ENCODE measurements at places on chromosomes 6 and 20.
A peak's percentile ranks its signal among the peaks of the same experiment; 100 is the strongest.

GRCh38 chr6:126919947-126920346, 198.5 kb upstream of the RSPO3 start:
- no peak for DNase-seq

GRCh38 chr20:59988141-59988540, 29.9 kb downstream of the CDH26 start:
- DNase-seq = no peak

- no peak for DNase-seq
Observed at GRCh38 chr6:78614961-78615360, 252.4 kb upstream of the IRAK1BP1 start.

- DNase-seq = no peak
Observed at GRCh38 chr6:15032015-15032414, 213.9 kb upstream of the JARID2 start.

GRCh38 chr20:61499859-61500554, 247.9 kb downstream of the CDH4 start:
- no peak for DNase-seq

DNA sequence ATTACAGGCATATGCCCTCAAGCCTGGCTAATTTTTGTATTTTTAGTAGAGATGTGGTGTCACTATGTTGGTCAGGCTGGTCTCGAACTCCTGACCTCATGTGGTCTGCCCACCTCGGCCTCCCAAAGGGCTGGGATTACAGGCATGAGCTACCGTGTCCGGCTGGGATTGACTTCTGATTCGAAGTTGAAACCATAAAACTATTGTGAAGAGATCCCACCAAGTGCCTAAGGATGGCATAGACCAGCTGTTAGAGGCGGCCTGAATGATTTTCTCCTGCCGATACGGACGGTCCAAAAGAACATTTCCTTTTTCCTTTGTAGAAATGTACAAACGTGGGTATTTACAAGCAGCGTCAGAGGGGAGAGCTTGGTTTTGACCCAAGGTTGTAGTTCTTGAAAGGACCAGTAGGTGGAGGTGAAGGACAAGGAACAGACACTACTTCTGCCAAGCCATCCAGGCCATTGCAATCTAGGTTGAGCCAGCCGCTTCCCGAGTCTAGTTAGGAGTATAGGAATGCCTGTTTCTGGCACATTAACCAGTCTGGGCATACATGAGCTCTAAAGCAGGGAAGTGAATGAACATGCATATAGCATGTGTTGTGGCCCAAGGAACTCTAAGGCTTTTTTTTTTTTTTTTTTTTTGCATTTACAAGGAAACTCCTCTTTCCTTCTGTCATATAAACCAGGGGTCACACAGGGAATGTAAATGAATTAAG, 29.0 kb downstream of the MOCS3 start:
- peak; percentile 77 for DNase-seq

DNA sequence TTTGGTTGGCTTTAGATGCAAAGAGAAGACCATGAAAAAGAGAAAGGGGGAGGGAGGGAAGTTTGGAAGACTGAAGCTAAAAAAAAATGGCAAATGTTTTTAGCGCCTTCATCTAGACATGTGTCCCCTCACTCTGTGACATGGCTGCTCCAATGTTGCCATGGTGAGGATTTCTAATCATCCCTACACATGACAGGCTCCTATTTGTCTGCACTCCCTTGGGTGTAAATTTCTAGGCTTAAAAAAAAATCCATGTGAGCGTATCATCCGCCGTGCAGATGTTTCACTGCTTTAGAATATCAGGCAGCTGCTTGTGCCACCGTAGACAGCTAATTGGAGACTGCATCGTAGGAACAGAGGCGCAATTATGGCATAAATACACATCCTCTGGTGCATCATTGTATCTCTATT, 761.1 kb upstream of the MMS22L start:
- DNase-seq = no peak

DNA sequence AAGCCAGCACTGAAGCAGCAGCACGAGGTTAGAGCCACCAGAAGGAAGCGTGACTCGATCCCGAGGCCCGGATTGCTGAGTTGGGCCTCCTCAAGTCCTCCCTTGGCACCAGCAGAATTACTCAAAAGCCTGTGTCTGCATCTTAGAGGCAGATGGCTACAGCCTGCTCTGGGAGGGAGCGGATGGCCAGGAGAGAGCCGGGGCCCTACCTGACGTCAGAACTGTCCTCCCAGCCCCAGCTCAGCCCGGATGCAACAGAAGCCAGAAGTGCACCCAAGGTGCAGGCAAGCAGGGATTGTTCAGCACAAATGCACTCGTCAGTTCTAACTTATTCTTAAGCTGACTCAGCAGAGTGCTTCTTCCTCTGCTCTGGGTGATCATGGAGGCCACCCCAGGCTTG, 155.5 kb upstream of the RPS6KA2 start:
- no peak for DNase-seq

Measured in NCI-H1694 treated with DMSO at 0.1 percent for 48 hours (cell line).